8988T (cell line): ENCODE measurements at places on chromosomes 7 and 10.

- DNase-seq, result no peak
Observed at GRCh38 chr10:120555842-120556532, 99.0 kb downstream of the PLPP4 start.

DNA sequence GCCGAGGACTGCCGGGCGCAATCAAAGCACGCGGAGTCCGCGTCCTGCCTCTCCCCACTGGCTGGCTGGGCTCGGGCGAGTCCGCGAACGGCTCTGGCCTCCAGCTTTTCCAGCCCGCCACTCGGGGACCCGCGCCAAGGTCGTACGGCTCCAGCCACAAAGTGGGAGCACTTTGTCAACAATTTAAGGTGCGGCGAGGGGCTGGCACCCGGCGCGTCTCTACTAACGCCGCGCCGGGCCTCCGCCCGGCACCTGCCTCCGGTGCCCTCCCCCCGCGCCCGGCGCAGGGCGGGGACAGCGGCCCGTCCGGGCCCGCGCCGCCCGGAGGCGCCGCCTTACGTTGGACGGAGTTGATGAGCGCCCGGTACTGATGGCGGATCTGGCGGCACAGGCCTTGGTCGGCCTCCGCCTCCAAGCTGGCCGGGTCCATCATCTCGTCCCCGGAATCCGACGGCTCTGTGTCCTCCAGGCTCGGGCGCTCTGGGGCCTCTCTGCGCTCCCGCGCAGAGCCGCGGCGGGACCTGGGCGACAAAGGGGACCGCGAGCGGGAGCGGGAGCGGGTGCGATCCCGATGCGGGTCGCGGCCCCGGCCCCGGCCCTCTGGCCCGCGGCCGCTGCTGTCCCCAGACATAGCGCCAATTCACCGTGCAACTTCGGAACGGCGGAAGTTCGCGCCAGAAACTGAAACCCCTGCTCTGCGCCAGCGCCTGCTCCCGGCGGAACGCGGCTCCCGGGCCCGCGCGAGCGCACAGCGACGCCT lies at the start of gene NSMCE4A:
TSS of gene NSMCE4A (minus strand) at position 683 of the 760 bp plus-strand sequence. CDS start at position 631, 52 bp downstream.
- DNase-seq, result peak; percentile 91

GRCh38 chr10:96470116-96470743 lies 43.5 kb downstream of the TLL2 start:
- DNase-seq, result peak; percentile 66

GRCh38 chr7:76080204-76080603 lies 32.3 kb downstream of the MDH2 start:
- DNase-seq, result no peak

DNA sequence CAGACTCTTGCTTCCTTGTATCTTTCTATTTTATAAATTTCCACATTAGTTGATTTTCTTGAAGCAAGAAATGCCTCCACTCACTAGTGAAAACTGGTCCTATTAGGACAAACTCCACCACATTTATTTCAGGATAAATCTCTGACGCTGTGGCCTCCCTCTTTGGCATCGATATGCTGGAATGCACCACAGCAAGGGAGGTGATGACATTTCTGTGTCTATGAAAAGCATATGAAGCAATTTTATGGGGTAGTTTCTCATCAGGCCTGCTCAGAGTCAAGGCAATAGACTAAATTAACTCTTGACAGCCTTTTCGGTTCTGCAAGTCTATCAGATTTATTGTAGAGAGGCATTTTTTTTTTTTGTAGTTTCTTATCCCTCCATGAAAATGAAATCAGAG lies 304.4 kb downstream of the ZEB1 start:
- DNase-seq, result no peak

- no peak for DNase-seq
Observed at GRCh38 chr10:124332426-124332825, 86.3 kb downstream of the OAT start.

DNA sequence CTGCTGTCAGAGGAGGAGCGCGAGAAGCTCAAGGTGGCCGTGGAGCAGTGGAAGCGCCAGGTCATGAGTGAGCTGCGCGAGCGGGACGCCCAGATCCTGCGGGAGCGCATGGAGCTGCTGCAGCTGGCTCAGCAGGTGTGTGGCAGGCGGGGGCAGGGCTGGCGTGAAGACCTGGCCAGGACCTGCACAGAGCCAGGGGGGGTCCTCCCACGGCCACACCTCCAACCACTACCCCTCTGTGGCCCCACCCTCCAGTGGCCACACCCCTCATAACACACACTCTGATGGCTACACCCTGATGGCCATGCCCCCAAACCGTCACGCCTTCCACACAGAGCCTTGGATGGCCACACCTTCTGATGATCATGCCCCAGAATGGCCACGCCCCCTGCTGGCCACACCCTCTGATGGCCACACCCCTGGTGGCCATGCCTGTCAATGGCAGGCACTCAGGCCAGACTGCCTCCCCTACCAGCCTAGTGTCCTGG lies 23.4 kb upstream of the DPYSL4 start:
- DNase-seq, result peak; percentile 96

GRCh38 chr7:105188201-105188600 lies 174.2 kb downstream of the KMT2E start:
- DNase-seq, result no peak

DNA sequence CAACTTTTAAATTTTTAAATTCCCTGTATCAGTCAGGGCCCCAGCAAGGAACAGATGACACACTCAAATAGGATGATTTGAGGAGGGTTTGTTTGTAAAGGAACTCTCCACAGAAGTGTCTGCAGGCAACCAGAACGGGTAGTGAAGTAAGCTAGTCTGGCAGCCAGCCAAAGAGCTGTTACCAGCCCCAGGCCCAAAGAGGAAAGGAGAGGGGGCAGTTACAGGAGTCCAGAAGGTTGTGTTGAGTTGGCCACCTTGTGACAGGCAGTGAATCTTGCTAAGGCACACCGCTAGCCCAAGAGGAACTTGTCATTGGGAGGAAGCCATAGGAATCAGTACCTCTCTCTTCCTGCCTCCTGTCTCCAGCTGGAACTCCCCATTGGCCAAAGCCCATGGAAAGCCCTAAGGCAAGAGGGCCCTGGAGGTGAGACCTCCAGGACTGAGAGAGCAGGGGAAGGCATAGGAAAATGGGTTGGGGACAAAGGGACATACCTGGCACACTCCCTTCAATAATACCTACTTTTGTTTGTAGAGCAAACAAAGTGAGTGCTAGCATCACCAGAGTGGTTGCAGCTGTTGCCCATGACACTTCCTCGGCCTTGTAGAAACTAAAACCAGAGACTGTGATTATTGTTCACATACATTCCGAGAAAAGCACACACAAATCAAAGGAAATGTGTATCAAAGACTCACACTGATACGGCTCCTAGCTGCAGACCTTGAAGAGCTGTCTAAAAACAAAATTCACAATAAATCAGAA lies 25.4 kb upstream of the GATAD1 start:
- DNase-seq, result no peak

- DNase-seq, result no peak
Observed at GRCh38 chr10:108544500-108545120, 1378.7 kb downstream of the XPNPEP1 start.

DNA sequence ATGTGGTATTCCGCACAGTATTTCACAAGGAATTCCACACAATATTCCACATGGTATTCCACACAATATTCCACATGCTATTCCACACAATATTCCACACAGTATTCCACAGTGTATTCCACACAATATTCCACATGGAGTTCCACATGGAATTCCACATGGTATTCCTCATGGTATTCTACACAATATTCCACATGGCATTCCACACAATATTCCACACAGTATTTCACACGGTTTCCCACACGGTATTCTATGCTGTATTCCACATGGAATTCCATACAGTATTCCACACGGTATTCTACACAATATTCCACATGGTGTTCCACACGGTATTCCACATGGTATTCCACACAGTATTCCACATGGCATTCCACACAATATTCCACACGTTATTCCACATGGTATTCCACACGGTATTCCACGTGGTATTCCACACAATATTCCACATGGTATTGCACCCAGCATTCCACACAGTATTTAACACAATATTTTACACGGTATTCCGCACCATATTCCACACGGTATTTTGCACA lies 137.3 kb upstream of the CHST15 start:
- DNase-seq, result no peak

DNA sequence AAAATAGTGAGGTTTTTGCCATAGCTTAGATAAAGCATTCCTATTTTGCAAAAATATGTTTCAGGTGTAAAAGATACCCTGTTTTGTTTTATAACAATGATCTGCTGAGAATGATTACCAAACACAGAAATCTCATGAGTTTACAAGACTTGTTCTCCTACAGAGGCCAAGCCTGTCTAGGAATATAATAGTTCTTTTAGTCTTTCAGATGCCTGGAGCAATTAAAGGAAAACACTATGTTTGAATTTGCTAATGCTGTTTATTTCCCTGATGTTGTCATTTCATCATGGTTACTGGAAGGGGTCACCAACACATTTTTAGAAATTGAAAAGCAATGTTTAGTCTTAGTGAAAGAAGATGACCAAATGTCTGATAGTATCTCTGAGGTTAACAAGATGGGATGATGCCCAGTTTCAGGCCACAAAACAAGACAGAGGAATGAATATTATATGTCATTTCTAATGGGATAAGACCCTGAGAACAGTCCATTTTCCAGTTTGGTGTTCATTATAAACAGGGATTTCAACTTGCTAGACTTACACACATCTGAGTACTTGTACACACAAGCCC lies 559.9 kb downstream of the INHBA start:
- no peak for DNase-seq

- no peak for DNase-seq
Observed at GRCh38 chr10:24756283-24756682, 32.6 kb upstream of the ARHGAP21 start.

DNA sequence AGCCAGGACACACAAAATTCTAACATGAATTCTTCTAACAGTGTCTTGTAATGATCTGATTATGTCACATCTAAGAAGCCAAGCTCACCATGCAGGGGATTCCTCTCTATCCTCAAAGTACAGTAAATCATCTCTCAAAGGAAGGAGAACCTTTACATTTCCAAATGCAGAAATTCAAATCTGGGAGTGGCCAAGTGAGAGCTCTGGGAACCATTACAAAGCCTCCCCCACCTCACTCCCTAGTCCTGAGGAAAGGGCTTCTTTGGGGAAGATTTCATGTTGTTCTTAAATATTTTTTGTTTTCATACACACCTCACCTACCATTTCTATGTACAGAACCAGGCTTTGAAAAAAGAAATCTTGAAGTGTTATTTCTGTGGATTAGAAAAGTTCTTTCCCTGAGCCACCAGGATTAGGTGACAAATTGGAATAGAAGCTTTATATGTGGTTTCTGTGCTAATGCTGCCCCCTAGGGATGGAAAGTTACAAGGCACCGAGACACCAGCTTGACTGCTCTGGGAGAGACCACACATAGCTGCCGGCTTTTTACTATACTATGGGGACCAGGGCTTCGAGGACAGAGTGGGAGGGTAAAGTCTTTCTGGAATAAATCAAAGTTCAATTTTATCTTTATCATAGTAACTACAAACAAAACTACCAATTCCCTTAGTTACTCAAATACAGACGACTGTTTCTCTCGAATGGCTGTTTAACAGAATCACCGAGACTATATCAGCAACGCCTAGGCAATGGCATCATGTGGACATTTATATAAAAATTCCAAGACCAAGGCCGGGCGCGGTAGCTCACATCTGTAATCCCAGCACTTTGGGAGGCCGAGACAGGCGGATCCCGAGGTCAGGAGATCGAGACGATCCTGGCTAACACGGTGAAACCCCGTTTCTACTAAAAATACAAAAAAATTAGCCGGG lies 116.1 kb downstream of the RNF216 start:
- DNase-seq, result peak; percentile 46

- DNase-seq, result no peak
Observed at GRCh38 chr10:96292971-96293920, 11.0 kb upstream of the DNTT start.

DNA sequence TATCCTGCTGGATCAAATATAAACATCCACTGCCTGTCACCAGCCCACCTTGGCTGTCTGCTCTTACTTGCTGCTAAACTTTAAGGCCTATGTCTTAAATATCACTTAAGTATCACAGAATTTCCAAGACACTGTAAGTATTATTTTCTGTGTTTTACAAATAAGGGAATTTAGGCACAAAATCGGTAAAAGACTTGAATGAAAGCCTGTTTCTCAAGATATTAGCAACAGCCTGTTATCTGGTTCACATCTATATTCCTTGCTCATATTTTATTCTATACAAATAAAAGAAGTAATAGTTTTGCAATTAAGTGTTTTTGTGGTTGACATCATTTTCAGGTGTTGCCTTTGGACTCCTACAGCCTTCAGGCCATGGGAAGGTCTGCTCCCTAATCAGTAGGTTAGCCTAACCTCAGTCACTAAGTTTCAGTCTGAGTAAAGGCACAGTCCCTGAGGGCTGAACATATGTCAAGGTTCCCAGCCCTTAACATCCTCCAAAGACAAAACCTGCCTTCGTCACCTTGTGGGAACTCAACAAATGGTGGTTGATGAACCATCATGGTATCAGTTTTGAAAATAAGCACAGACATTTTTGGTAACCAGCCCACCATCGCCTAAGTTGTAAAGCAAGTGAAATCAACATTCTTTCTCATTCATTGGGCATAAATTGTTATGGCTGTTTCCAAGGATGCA lies 127.1 kb downstream of the CREB5 start:
- no peak for DNase-seq

GRCh38 chr7:21969822-21970221 lies 24.1 kb upstream of the CDCA7L start:
- DNase-seq, result no peak

- DNase-seq, result no peak
Observed at GRCh38 chr10:127698886-127699285, 38.1 kb upstream of the FOXI2 start.

DNA sequence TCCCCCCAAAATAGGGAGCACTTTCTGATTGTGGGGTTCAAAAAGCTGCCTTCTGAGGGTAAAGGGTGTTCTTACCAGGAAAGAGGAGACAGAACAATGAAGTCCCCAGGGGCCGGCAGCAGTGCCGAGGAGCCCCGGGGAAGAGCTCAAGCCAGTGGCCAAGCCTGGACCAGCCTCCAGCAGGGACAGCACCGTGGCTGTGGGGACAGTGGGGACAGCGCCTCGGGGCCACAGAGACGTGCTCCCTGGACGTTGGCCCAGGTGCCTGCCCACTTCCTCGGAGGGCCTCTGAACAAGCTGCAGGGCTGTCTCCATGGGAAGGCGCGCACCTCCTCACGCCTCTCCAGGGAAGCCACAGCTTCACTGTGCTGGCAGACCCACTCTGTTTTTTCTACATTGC lies 312.6 kb downstream of the PTPRN2 start:
- no peak for DNase-seq

- no peak for DNase-seq
Observed at GRCh38 chr7:79531116-79531515, 77.6 kb upstream of the MAGI2 start.

DNA sequence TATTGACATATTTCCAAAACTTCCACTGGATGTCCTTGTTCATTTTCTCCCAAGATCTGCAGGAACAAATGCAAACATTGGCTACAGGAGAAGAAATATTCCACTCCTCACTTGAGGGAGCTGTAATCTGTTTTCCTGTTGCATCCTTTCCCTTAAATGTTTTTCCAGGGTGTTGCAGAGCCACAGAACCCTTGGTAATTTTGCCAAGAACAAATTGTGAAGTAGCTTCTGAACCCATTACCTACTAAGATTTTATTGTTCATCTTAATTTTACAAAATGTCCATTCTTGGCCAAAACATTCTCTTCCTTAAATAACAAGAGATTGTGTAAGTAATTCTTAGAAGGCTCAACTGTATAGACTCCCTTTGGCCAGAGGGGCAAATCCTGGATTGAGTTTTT lies 177.0 kb downstream of the GNAT3 start:
- DNase-seq, result no peak
